GM12878 (cell line): ENCODE measurements at places on chromosomes 16 and 17.

- no peak for DNase-seq
Observed at GRCh38 chr17:60161598-60162330, 12.0 kb downstream of the CA4 start.

GRCh38 chr17:4064366-4064765 lies 78.5 kb downstream of the ZZEF1 start:
- DNase-seq, result no peak

- DNase-seq, result no peak
Observed at GRCh38 chr17:74088285-74088933, 115.1 kb upstream of the RPL38 start.

GRCh38 chr17:83034525-83034924 lies 44.9 kb upstream of the METRNL start:
- DNase-seq, result no peak

DNA sequence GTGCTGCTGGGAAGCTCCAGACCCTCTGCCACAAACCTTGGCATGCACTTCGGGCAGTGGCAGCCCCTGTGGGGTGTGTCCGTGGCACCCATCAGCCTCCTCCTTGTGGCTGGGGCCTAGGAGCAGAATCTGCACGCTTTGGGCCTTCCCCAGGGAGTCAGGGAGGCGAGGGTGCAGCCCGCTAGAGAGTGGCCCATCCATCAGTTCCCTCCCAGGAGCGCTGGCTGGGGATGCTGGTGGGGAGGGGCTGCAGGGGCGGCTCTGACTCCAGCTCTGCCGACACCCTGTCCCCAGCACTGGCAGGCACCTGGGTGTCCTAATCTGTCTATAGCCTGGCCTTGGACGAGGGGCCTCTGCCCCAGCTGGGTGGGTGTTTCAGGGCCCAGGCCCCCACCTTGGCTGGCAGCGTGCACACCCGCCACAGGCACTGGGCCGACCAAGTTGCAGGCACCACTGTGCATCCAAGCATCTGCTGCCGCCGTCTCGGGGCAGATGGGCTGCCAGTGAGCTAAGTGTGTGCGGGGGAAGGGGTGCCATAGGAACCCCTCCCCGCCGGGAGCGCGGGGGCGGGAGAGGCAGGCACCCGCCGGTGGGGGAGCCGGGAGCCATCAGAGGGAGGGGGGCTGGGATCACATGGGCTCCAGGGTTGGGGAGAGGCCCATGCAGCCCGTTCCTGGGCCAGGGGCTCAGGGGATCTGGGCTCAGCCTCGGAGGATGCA lies 30.2 kb downstream of the ENDOV start:
- no peak for DNase-seq

GRCh38 chr17:81196505-81197408 lies 26.0 kb downstream of the CEP131 start:
- no peak for DNase-seq
